EL (cell line): ENCODE measurements at places on chromosomes 12 and 14.

DNA sequence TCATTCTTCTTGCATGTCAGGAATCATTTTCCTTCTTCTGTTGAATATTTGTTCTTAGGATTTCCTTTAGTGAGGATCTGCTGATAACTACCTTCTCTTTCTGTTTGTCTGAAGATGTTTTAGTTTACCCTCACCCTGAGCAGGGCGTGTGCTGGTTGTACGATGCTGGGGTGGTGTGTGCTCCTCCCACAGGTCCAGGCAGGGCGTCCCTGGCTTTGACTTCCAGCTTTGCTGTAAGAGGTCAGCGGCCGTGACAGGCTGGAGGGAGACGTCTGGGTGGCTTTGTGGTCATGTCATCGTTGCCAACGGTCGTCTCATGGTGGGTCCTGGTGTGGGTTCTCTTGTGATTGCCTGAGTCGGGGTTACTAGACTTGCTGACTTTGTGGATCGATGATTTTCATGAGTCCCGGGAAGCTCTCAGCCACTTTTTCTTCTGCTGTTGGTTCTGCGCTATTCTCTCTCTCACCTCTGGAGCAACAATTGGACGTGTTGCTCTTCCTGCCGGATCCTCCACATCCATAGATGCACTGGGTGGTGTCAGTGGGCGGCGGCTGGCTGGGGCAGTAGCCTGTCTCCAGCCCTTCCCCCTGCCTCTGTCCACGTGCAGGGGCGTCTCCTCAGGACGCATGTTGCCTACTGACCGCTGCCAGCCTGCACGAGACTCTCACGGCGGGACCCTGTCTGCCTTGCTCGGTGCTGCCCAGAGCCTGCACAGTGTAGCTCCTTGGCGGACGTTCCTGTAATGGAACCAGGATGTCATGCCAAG, 8.4 kb downstream of the PACS2 start:
- DNase-seq, result no peak

DNA sequence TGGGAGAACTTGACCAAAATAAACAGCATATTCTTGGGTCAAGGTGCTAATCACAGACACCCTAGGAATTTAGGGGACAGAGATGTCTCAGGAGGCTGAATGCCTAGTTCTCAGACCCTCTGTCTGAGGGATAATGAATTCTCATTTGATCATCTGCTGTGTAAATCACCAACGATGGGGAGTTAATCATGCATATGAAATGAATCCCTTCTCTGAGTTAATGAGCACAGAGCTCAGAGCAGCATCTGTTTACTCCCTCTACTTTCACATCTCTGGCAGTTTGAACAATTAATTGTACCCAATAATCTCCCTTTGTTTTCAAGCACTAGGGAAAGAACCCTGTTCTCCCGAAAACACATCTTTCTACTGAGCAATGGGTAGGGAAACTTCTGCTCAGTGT, 129.4 kb upstream of the SRRM4 start:
- DNase-seq, result no peak

- peak; percentile 10 for DNase-seq
Observed at GRCh38 chr12:32249777-32250176, 143.1 kb downstream of the BICD1 start.

GRCh38 chr14:60656686-60657455, 7.6 kb upstream of the SIX1 start:
- DNase-seq, result peak; percentile 73

GRCh38 chr12:104957719-104958000, 430 bp downstream of the SLC41A2 start:
- DNase-seq, result peak; percentile 17

GRCh38 chr12:94954948-94955592, 48.4 kb downstream of the NDUFA12 start:
- no peak for DNase-seq

DNA sequence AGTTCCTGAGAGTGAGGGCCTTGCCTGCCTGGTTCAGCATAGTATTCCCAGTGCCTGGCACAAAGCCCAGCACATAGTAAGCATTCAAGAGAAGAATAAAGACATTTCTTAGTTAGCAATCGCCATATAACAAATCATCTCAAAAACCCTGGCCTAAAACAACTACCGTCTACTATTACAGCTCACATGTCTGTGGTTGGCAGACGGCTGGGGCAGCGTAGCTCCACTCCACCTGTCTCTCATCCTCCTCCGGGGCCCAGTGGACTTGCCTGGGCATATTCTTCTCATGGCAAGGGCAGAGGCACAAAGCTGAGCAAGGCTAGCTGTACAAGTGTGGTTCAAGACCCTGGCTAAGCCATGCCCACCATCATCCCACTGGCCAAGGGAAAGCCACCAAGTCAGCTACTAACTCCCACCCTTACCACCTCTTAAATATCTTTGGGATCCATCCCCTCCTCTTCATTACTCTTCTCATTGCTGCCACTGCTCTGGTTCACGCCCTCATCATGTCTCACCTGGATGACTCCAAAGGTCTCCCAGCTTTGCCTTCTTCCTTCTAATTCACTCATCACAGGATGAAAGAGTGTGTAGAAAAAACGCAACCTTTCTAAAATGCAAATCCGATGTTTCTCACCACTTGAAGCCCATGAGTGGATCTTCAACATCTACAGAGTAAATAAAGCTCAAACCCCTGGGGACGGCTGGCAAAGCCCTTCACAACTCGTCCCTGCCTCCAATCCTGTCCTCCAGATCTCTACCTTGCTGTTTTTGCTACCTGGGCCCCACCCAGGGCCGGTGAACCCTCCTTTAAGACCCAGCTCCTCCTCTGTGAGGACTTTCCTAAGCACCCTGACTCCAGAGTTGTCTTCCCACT, 10.4 kb downstream of the TMEM229B start:
- no peak for DNase-seq

- no peak for DNase-seq
Observed at GRCh38 chr12:10154145-10154496, 17.8 kb downstream of the OLR1 start.

DNA sequence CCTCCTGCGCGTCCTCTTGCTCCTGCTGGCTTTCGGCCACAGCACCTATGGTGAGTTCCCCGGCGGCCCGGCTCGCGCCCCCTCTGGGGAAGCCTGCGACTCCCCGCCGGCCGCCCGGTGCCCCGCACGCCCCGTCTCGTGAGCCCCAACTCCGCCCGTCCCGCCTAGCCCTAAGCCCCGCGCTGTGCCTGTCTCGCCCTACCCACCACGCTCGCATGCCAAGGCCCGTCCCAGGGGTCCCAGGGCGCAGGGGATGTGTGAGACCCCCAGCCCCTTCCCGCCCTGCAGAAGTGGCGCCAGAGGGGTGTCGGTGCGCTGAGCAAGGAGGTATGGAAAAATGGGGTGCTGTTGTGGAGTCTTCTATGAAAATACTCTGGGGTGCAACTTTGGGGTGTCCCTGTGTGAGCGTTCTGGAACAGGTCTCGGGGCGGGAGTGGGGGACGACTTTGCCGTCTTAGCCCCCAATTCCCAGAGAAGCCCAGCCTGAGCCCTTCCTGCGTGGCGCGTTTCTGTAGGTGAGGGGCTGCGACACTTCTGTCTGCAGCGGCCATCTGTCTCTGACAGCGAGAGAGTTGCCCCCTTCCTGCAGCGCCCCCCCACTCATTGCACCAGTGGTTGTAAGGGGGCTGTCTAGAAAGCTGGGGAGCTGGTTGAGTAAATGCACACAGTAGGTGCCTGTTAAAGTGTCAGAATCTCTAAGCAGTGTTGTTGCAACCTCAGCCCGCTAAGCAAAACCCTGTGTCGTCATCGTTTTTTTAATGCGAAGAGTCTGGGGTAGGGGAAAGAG, 587 bp downstream of the DLK1 start:
- no peak for DNase-seq

- no peak for DNase-seq
Observed at GRCh38 chr12:132279184-132279889, 50.1 kb downstream of the GALNT9 start.

GRCh38 chr12:121444842-121445202, 44.9 kb downstream of the RNF34 start:
- no peak for DNase-seq

GRCh38 chr14:102586420-102587104, 5.9 kb upstream of the RCOR1 start:
- DNase-seq, result no peak

DNA sequence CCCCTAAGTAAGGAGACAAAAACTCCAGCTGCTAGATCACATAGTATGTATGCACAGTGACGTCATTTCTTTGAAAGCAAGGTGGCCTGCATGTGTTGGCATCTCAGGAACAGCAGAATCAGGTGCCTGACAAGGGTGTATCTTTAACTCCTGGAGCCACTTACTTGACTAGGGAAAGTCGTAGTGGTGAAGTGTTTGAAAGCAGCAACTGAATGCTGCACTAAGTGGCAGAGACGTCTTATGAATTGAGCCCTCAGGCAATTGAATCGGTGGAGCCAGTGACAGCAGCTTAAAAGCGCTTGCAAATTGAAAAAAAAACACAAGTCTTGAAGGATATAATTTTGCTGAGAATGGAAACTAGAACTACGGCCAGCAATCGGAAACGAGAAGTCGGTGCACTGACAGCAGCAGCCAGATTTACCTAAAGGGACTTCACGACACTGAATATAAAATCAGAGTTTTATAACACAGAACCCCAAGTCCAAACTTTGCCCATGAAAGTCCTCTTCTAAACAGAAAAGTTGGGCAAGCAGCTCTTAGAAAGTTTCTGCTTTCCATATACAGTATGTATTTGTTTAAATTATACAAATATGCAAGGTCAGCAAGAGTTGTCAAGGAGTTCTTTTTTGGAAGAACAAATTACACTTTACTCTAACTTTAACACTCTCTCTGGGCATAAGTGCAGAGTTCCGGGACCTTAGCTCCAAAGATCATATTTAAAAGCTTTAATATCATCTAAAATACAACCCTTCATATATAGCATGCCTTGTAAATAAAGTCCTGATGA, 1.1 kb downstream of the IGF1 start:
- peak; percentile 25 for DNase-seq

DNA sequence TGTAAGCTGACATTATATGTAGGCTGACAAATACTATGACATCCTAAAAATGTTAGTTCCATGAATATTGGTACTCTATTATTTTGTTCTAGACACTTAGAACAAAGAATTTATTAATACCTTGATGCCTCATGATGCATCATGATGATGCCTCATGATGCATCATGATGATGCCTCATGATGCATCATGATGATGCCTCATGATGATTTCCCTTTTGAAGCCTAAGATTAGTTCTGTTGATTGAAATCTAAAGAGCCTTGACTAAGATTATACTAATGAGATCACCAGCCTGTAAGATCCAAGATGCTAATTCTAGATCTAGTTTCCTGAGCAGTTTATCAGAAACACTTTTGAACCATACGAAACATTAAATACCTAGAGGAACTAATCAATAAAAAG, 4.6 kb upstream of the CEP128 start:
- no peak for DNase-seq

- no peak for DNase-seq
Observed at GRCh38 chr14:72909163-72909562, 15.3 kb upstream of the DPF3 start.

DNA sequence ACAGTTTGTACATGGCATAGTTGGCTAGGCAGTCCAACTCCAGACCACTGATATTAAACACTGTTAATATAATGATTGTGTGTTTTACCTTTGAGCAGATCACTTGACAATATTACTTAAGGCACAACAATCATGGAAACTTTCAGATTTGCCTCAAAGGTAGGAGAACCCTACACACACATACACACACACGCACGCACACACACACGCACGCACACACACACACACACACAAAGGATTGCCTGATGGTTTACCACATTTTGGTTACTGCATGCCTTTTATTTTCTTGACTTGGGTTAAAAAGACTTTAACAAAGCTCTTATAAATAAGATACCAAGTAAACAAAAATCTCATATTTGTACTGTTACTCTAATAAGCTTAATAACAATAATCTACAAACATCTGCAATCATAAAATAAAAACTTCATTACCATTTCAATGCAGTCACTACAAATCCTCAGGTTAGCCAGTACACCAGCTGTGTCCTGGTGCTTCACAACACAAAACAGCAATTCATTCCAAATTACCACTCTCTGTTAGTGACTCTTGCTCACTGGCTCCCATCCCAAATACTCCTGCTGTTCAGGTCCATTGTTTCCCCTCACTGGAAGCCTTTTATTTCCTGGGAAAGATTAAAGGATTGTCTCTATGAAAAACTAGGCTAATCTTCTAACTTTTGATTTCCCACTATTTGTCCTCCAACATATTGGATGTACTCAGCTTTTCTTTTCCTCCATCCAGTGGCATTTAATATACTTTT, 175.2 kb upstream of the ATP2B1 start:
- DNase-seq, result no peak

GRCh38 chr12:70271025-70271424, 27.8 kb downstream of the CNOT2 start:
- no peak for DNase-seq

GRCh38 chr14:92994131-92994676, 71.3 kb downstream of the CHGA start:
- no peak for DNase-seq

- DNase-seq, result no peak
Observed at GRCh38 chr14:24857277-24857676, 192.7 kb downstream of the STXBP6 start.

- no peak for DNase-seq
Observed at GRCh38 chr14:104245075-104245474, 106.7 kb downstream of the KIF26A start.

DNA sequence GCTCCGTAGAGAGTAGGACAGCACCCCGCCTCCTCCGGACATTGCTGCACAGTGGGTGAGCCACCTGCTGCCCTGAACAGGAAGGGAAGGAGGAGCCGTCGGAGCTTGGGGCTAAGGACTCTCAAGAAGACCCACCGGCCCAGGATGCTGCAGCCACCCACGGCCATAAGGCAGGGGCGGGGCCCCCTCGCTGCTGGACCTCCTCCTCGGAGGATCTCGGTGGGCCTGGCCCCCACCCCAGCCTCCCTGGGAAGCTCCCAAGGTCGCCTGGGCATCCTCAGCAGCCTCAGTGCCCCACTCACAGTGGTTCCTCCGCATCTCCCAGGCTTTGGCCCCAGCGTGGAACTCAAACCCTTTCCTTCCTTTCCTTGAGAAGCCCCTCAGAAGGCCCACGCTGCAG, 68.6 kb upstream of the DIO3 start:
- DNase-seq, result no peak

- no peak for DNase-seq
Observed at GRCh38 chr14:56808383-56809269, 1.7 kb downstream of the OTX2 start.
